ENCODE measurements at places on chromosomes 4 and X.

DNA sequence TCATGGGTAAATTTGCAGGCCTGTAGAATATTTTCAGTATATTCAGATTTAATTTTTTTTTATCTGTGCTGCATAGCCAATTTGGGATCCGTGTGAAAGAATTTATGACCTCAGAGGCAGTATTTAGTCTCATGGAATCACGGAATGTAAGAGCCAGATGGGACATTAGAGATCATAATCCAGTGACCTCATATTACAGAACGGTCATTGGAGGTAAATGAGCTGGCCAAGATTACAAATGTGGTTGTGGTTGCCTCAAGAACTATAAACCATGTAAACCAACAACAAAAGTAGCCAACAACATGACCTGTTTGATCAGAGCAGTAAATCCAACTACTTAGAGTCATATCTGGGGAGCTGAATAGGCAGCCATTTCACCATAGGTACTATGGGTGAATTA is 71.6 kb downstream of the AMOT start:
- DNase-seq = no peak

- DNase-seq = no peak
These were observed 137.8 kb upstream of the NUDT6 start for GRCh38 chr4:123060039-123060770.

- DNase-seq = no peak
These were observed 6.2 kb downstream of the HNRNPD start for GRCh38 chr4:82367438-82368097.

DNA sequence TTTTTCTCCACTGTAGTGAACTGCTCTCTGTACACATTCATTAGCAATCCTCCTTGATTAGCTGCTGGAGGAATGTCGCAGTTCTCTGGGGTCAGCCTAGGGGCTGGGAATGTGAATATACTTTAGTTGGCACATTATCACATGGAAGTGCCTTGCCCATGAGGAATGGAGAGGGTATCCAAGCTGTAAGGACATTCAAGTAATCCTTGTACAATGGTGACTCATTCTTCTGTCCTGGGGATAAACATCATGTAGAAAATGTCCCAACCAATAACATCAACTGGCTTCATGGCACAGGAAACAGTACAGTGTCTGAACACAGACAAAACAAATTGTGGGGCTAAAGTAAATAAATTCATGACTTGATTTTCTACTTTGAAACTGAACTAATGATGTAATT is 147.1 kb downstream of the GLRA2 start:
- DNase-seq = no peak

Measured in H1 (cell line).